ENCODE measurements at places on chromosomes 3 and 15.

DNA sequence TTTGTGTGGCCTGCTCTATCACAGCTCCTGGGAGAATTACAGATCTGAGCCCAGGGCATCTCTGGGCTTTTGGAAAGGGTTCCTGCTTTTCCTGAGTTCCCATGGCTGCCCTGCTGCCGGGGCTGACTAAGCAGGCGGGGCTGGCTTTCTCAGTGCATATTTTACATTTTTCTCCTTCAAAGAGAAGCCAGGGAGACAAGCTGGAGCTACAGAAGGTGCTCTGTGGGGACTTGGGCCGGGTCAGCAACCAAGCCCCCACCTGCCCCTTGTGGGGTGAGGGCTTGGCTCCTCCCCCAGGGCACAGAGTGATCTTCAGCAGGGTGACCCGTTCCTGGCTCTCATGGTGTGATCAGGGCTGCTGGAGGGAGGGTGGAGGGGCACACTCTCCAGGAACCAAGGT, 17.4 kb downstream of the ABTB1 start:
- peak overlapping the region; percentile 51 for H3K27ac ChIP-seq
- H3K27me3 ChIP-seq = no peaks in the 10 kb centered on the region
- DNase-seq = no peak
- H3K4me1 ChIP-seq = peaks cover 13% of the 10 kb centered on the region
- no peak overlapping the region for H3K4me3 ChIP-seq

GRCh38 chr3:58469096-58469495, 22.8 kb upstream of the KCTD6 start:
- H3K36me3 ChIP-seq = no peaks in the 10 kb centered on the region
- H3K4me1 ChIP-seq = peaks cover 19% of the 10 kb centered on the region
- H3K27me3 ChIP-seq = no peaks in the 10 kb centered on the region
- no peak overlapping the region for H3K4me3 ChIP-seq
- no peak overlapping the region for H3K27ac ChIP-seq

- H3K4me3 ChIP-seq = no peak overlapping the region
- no peaks in the 10 kb centered on the region for H3K4me1 ChIP-seq
- no peak overlapping the region for H3K27ac ChIP-seq
- no peaks in the 10 kb centered on the region for H3K27me3 ChIP-seq
- H3K36me3 ChIP-seq = no peaks in the 10 kb centered on the region
- no peak for DNase-seq
These were observed 238.7 kb downstream of the SV2B start for GRCh38 chr15:91338766-91339165.

DNA sequence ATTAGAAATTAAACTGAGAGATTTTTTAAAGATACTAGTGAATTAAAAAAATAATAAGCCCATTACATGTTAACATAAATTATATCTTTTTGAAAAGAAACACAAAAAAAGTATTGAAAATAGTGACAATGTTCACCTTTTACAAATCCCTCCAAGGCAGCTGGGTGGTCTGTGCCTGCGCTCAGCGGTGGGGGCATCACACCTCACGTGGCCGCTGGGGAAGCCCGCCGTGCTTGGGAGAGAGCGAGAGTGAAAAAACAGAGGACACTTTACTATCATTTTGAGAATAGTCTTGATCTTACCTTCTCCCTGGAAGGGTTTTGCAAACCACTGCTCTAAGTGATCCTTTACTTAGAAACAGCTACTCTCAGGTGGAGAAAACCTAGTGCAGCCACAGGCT, 76.9 kb downstream of the CRTC3 start:
- no peak overlapping the region for H3K4me3 ChIP-seq
- H3K4me1 ChIP-seq = no peaks in the 10 kb centered on the region
- no peak overlapping the region for H3K27ac ChIP-seq

GRCh38 chr3:148464246-148464645, 233.5 kb upstream of the AGTR1 start:
- DNase-seq = no peak
- no peaks in the 10 kb centered on the region for H3K4me1 ChIP-seq
- H3K36me3 ChIP-seq = no peaks in the 10 kb centered on the region
- H3K27ac ChIP-seq = no peak overlapping the region
- no peaks in the 10 kb centered on the region for H3K27me3 ChIP-seq

- H3K27me3 ChIP-seq = no peaks in the 10 kb centered on the region
- no peak for DNase-seq
- no peak overlapping the region for H3K4me3 ChIP-seq
- no peaks in the 10 kb centered on the region for H3K36me3 ChIP-seq
These were observed 46.8 kb upstream of the TBC1D23 start for GRCh38 chr3:100213891-100214573.

GRCh38 chr3:186653984-186654383, 11.8 kb upstream of the HRG start:
- no peaks in the 10 kb centered on the region for H3K36me3 ChIP-seq
- no peaks in the 10 kb centered on the region for H3K27me3 ChIP-seq
- no peak overlapping the region for H3K4me3 ChIP-seq
- DNase-seq = no peak
- H3K4me1 ChIP-seq = no peaks in the 10 kb centered on the region
- no peak overlapping the region for H3K27ac ChIP-seq

GRCh38 chr3:187610981-187611511, 59.1 kb downstream of the SST start:
- H3K27me3 ChIP-seq = no peaks in the 10 kb centered on the region
- no peak overlapping the region for H3K4me3 ChIP-seq
- H3K4me1 ChIP-seq = peaks cover 39% of the 10 kb centered on the region
- peak overlapping the region; percentile 76 for H3K27ac ChIP-seq
- DNase-seq = no peak

DNA sequence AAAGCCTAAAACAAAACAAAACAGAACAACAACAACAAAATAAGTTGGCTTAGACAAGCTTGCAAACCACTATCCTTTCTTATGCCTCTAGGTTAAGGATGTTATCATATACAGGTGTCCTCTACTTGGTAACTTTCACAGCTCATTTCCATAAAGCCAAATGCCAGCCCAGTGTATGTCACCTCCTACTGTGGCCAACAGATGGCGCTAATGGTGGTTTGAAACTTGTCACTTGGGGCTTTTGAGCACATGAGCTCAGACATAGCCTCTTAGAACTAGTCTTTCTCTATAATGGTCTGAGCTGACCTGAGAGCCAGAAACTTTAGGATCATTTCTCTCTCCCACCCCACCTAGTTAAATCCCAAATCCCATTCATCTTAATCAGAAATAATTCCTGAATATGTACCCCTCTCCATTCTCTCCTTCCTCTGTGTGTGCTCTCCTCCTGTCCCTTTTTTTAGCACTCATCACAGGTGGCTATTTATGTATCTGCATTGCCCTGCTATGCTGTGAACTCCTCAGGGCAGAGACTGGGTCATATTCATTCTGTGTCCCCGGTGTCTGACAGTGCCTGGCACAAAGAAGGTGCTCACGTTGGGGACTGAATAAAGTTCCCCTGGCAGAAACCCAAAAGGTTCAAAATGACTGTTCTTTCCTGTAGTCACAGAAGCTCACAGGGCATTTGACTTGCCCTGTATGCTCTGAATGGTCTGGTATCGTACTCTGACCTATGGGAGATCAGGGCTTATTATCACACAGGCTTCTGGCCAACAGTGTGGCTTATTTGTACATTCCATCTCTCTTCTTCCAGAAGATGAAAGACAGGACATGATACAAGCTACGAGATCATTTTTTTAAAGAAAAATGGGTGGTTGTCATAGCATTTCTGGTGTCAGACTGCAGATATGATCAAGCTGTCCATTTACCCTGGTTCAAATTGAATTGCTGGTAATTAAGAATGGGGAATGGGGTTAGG, 319.3 kb upstream of the AZI2 start:
- no peak overlapping the region for H3K4me3 ChIP-seq
- no peak for DNase-seq
- no peaks in the 10 kb centered on the region for H3K4me1 ChIP-seq

- no peak overlapping the region for H3K4me3 ChIP-seq
- H3K27me3 ChIP-seq = no peaks in the 10 kb centered on the region
- H3K36me3 ChIP-seq = no peaks in the 10 kb centered on the region
- H3K27ac ChIP-seq = peak overlapping the region; percentile 54
- peaks cover 42% of the 10 kb centered on the region for H3K4me1 ChIP-seq
- DNase-seq = no peak
These were observed 2.4 kb downstream of the HACD3 start for GRCh38 chr15:65532738-65533051.

DNA sequence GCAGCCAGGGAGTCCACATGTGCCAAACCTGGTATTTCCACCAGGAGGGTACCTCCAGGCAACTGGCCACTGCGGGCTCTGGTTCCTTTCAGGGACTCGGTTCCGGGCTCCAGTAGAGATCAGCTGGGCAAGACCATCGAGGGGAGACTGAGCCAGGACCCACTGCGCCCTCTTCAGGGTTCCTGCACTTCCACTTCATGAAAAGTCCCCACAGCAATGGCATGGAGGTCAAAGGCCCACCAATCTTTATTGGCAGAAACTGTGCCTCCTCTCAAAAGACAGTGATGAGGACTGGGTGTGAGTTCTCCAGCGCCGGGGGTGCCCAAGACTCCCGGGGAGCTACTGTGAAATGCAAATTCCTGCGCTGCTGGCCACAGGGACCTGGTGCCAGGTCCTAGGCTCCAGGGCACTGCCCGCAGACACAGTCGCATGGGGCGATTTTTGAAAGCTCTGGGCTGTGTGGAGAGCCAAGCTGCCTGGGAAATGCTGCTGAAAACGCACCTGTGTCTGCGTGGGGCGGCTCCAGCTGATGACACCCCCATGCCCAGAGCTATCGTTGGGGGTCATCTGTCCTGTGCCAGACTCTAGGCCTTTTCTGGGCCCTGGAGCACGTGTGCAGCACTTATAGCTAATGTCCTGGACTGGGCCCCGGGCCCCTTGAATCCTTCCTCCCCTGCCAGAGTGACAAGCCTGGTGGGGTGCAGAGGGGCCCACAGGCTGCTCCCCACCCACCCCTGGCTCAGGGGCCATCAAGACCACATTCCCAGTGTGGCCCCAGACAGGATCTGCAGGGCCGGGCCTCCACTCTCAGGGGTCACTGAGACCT, 144.0 kb downstream of the NSMCE3 start:
- H3K4me1 ChIP-seq = no peaks in the 10 kb centered on the region
- no peak for DNase-seq
- no peak overlapping the region for H3K27ac ChIP-seq
- no peaks in the 10 kb centered on the region for H3K27me3 ChIP-seq
- no peak overlapping the region for H3K4me3 ChIP-seq
- no peaks in the 10 kb centered on the region for H3K36me3 ChIP-seq

DNA sequence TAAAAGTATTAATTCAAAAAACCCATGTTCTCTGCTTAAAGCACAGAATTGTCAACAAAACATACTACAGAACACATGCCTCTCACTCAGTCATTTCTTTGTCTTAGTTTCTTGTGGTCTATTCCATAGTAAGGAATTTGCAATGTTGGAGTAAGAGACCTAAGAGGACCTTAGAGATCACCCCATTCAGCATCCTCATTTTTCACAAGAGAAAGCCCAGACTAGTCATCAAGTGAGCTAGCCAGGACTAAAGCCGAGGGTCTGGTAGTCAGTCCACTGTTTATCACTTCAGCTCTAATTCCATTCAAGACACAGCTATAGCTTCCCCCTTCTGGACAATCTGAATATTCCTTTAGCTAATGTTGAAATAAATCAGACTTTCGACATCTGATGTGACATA, 601.1 kb downstream of the FHIT start:
- H3K4me1 ChIP-seq = no peaks in the 10 kb centered on the region
- DNase-seq = no peak
- no peak overlapping the region for H3K4me3 ChIP-seq
- no peaks in the 10 kb centered on the region for H3K27me3 ChIP-seq
- no peak overlapping the region for H3K27ac ChIP-seq

Data from vagina (tissue), 2 donors.